ENCODE measurements at places on chromosomes 1 and 21. TPM values are rescaled to one million over a fixed set of nuclear protein-coding genes. Genes with fewer than 3 reads are reported as not detected.

The GPR161 gene
- 0.29 TPM for total RNA-seq

DNA sequence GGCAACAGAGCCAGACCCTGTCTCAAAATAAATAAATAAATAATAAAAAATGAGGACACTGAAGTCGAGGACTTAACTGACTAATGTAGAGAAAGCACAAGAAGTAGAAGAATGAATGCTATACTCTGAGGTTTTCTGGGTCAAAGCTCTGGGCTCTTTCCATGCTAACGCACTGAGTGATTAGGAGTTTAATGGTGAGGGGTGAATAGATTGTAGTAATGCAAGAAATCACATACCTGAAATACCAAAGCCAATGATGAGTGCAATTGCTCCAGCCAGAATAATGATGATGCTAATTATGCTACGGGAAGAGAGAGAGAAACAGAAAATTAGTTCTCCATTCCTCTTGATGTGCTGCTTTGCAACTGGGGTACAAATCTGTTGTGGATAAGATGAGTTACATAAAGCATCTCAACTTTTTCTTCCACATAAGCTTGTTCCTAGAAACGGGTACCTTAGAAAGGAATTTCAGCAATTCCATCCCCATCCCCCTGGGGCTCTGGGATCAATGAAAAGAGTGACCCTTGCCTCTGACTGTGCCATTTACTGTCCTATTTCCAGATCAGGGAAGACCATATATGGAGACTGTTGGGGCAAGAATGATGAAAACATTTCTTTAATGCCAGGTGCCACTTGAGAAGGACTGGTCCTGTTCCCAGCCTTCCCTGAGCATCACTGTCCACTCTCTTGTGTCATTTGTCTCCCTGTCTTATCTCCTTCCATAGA, 40.7 kb downstream of the VTCN1 start:
- no peak overlapping the region for H3K4me3 ChIP-seq
- DNase-seq: no peak
- peaks cover 2% of the 10 kb centered on the region for H3K27me3 ChIP-seq
- no peak overlapping the region for H3K27ac ChIP-seq
- H3K36me3 ChIP-seq: no peaks in the 10 kb centered on the region

- peaks cover 4% of the 10 kb centered on the region for H3K4me1 ChIP-seq
- no peaks in the 10 kb centered on the region for H3K27me3 ChIP-seq
- no peak overlapping the region for H3K27ac ChIP-seq
- DNase-seq: no peak
- no peak overlapping the region for H3K4me3 ChIP-seq
These were observed 140.0 kb downstream of the LTN1 start for GRCh38 chr21:28852706-28853105.

DNA sequence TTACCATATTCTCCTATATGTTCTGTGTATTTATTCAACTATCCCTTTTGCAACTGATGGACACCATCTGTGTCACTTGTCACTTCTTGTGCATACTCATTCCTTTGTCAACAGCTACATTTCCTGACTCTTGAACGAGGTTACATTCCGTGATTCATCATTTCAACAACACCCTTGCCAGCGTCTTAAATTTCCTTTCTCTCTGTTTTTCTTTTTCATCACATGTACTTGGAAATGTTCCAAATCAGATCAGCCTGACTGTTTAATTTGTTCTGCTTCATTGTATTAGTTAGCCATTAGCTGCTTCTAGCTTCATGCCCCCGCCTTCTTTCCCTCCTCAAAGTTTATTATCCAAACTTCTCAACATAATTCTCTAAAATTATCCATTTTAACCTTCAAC, 173.0 kb downstream of the ADGRL4 start:
- H3K4me3 ChIP-seq: no peak overlapping the region
- H3K4me1 ChIP-seq: peaks cover 25% of the 10 kb centered on the region
- DNase-seq: no peak
- H3K27ac ChIP-seq: peak overlapping the region; percentile 7
